ENCODE measurements at places on chromosomes 16 and 17.

GRCh38 chr17:28485049-28485448, 11.6 kb downstream of the SLC13A2 start:
- DNase-seq: no peak

- no peak for DNase-seq
Measured at GRCh38 chr17:50043290-50044148, 12.4 kb upstream of the ITGA3 start.

GRCh38 chr17:9021992-9022572, 772 bp downstream of the NTN1 start:
- no peak for DNase-seq

DNA sequence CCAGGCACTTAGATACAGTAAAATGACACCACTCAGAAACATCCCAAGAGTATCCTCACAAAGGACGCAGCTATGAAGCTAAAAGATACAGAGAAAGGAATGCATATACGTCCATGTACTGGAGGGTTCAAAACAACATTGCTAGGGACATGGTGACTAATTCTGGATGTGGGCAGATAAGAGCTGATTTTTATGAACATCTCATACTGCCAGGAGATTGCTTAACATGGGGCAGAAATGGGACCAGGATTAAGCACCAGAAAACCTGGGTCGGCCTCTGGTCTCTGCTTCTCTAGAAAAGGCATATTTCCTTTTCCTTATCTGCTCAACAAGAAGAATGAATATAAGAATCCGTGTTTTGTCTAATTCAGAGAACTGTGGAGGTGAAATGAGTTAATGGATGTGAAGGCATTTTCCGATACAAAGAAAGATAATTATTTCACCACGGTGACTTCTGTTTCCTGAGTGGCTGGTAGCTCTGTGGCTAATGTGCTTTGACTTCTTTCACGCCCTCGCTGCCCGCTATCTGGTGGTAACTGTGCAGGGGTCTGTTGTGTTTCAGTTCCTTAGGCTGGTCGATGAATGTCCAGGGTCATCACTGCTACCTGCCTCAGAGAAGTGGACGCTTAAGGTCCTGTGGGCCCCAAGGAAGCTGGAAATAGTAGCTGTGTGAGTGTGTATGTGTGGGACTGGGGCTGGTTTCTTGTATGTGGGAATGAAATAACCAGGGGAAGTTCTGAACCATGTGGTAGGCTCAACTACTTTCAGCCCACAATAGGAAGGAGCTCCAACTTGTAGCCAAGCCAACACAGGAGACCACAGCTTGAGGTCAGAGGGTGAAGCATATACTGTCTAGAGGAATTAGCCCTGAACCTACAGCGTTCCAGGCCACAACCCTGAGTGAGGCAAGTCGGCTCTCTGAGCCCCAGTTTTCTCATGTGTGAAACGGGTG, 15.8 kb upstream of the CCL5 start:
- DNase-seq: no peak

- no peak for DNase-seq
Measured at GRCh38 chr16:73956587-73957494, 339.8 kb upstream of the PSMD7 start.
